Left renal cortex interstitium (tissue), 4 donors: ENCODE measurements at places on chromosomes 12 and 14. TPM values are rescaled to one million over a fixed set of nuclear protein-coding genes. Genes with fewer than 3 reads are reported as not detected.

AP4S1 gene
- 19.3 TPM for polyA plus RNA-seq

EPS8 gene
- polyA plus RNA-seq: 48.3 TPM

OR4M1 gene
- not detected for polyA plus RNA-seq

CABP1 gene
- polyA plus RNA-seq: 4.3 TPM

C14orf132 gene
- 32.2 TPM for polyA plus RNA-seq

CLECL1 gene
- polyA plus RNA-seq: 0.47 TPM

ARG2 gene
- 11.4 TPM for polyA plus RNA-seq

TBX5 gene
- not detected for polyA plus RNA-seq

LYZ gene
- polyA plus RNA-seq: 27.7 TPM

SYNDIG1L gene
- polyA plus RNA-seq: 0.25 TPM

PRIMA1 gene
- 1.2 TPM for polyA plus RNA-seq

RXYLT1 gene
- polyA plus RNA-seq: 33.8 TPM

LIN7A gene
- 20.9 TPM for polyA plus RNA-seq

APOF gene
- 0.11 TPM for polyA plus RNA-seq

HNRNPA1 gene
- 3,115 TPM for polyA plus RNA-seq

LGALS3 gene
- polyA plus RNA-seq: 22.8 TPM

TDRD9 gene
- 1.5 TPM for polyA plus RNA-seq

CPNE6 gene
- polyA plus RNA-seq: not detected

WSCD2 gene
- polyA plus RNA-seq: 10.4 TPM

PPP1R36 gene
- 1.3 TPM for polyA plus RNA-seq

SLC7A7 gene
- 77.6 TPM for polyA plus RNA-seq

CCDC184 gene
- polyA plus RNA-seq: 0.51 TPM

ESPL1 gene
- 14.0 TPM for polyA plus RNA-seq

STYK1 gene
- 1.2 TPM for polyA plus RNA-seq

KRT78 gene
- not detected for polyA plus RNA-seq

DIO2 gene
- 0.79 TPM for polyA plus RNA-seq

MANSC1 gene
- 31.0 TPM for polyA plus RNA-seq

PPP4R4 gene
- 0.25 TPM for polyA plus RNA-seq

PLEKHD1 gene
- 3.7 TPM for polyA plus RNA-seq

DYRK2 gene
- 25.0 TPM for polyA plus RNA-seq

CLMN gene
- 19.0 TPM for polyA plus RNA-seq

ZFC3H1 gene
- 43.3 TPM for polyA plus RNA-seq
